CD8-positive, alpha-beta T cell (primary cell): ENCODE measurements at places on chromosomes 16 and 17.

GRCh38 chr17:56926704-56927103 lies 12.9 kb upstream of the TRIM25 start:
- no peak for DNase-seq

GRCh38 chr17:44105483-44105882 lies 18.0 kb downstream of the HDAC5 start:
- no peak for DNase-seq

DNA sequence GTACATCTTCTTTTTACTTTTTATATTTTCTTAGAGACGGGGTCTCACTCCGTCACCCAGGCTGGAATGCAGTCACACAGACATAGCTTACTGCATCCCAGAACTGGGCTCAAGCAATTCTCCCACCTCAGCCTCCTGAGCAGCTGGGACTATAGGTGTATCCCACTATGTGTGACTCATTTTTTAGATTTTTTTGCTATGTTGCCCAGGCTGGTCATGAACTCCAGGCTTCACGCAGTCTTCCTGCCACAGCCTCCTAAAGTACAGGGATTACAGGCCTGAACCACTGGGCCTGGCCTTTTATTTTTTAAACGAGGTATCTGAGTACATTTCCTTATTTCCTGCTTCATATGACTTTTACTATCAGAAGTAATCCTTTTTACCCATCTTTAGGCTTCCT lies 48.0 kb downstream of the GLG1 start:
- no peak for DNase-seq

GRCh38 chr17:9905902-9906301 lies 831 bp upstream of the RCVRN start:
- peak; percentile 23 for DNase-seq

DNA sequence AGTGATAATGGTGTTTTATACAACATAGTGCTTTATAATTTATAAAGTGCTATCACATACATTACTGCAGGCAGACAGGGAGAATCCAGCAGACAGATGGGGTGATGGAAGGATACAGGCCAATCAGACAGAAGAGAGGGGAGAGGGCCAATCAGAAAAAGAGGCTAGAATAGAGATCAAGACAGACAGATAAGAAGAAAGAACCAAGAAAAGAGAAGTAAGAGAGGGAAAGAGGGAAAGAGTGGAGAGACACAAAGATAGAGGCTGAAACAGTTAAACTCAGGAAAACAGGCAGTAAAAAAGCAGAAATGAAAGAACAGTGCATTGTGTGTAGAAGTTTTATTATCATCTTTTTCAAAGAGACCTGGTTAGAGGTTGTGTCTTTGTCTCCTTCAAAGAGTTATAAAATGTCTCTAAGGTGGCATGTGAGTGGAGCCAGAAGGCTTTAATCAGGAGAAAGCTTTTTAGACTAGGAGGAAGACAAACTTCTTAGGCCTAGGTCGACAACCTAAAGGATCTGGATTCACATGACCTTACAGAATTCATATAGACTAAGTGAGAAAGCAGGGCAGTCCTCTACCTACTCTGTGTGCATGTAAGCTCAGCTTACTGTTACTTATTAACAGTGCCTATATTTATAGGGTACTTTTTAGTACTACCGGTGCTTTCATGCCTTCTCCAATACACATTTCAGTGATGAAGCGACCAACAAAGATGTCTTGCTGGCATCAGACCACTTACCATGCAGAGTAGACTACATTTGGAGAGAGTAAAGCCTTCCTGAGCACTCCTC lies 8.3 kb upstream of the CHD3 start:
- DNase-seq: no peak

- no peak for DNase-seq
Measured at GRCh38 chr17:81469266-81469665, 43.3 kb downstream of the ACTG1 start.

- no peak for DNase-seq
Measured at GRCh38 chr17:3926860-3927627, 10.8 kb upstream of the P2RX1 start.

- no peak for DNase-seq
Measured at GRCh38 chr16:69326172-69326873, 4.1 kb downstream of the PDF start.

- no peak for DNase-seq
Measured at GRCh38 chr17:45030733-45031132, 20.7 kb downstream of the DCAKD start.

DNA sequence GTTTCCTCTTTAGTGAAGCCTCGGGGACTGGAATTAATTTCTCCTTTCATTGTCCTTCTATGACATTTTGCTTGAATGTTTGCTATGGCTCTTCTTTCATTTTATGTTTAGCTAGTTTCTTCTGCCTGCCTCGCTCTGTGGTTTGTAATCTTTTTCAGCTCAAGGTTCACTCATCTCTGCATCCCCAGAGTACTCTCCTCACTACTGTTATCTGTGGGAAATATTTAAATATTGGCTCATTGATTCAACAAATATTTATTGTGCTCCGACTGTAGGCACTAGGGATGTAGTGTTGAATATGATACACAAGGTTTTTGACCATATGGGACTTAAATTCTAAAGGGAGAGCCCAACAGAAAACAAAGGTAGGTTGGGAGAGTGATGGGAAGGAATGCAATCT lies 195.9 kb downstream of the PHKB start:
- DNase-seq: no peak

DNA sequence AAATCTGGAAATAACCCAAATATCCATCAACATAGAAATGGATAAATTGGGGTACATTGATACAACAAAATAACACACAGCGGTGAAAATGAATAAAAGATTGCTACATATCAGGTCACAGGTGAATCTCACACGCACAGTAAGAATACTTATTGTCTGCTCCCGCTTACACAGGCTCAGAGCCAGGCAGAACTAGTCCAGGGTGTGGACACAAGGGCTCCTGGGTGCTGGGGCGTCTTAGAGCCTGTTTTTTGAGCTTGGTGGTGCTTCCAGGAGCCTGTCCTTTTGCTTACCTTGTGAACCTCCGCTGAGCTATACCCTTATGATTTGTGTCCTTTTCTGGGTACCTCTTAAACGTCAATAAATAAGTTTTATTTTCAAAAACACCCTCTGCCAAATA lies 19.8 kb upstream of the C16orf74 start:
- DNase-seq: no peak

GRCh38 chr17:42422412-42422957 lies 571 bp downstream of the CAVIN1 start:
- no peak for DNase-seq

- peak; percentile 56 for DNase-seq
Measured at GRCh38 chr16:67029254-67030096, 526 bp downstream of the CBFB start.

DNA sequence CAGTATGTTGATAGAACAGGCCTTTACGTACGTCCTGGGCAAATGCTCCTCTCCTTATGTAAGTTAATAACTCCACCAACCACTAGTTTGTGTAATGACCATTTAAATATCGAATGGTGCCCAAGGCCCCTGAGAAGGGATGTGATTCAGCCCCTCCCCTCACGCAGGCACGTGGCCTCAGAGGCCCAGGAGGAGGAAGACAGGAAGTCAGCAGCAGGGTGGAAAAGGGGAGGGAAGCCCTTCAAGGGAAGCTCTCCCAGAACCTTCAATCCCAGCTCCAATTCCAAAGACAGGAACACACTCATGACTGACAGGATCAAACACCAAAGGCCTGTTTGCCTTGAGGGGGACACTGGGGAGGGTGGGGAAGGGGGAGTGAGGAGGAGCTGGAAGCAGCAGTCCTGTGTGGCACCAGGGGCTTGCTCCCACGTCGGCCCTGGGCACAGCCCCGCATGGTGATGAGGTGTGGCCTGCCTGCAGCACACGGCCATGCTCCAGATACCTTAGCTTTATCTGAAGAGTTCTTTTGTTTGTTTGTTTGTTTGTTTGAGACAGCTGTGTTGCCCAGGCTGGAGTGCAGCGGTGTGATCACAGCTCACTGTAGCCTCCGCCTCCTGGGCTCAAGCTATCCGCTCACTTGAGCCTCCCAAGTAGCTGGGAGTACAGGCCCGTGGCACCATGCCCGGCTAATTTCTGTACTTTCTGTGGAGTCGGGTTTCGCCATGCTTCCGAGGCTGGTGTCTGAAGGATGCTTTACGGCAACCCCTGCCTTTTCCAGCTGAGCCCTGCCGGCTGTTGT lies 105.0 kb downstream of the ZNF778 start:
- DNase-seq: peak; percentile 25

DNA sequence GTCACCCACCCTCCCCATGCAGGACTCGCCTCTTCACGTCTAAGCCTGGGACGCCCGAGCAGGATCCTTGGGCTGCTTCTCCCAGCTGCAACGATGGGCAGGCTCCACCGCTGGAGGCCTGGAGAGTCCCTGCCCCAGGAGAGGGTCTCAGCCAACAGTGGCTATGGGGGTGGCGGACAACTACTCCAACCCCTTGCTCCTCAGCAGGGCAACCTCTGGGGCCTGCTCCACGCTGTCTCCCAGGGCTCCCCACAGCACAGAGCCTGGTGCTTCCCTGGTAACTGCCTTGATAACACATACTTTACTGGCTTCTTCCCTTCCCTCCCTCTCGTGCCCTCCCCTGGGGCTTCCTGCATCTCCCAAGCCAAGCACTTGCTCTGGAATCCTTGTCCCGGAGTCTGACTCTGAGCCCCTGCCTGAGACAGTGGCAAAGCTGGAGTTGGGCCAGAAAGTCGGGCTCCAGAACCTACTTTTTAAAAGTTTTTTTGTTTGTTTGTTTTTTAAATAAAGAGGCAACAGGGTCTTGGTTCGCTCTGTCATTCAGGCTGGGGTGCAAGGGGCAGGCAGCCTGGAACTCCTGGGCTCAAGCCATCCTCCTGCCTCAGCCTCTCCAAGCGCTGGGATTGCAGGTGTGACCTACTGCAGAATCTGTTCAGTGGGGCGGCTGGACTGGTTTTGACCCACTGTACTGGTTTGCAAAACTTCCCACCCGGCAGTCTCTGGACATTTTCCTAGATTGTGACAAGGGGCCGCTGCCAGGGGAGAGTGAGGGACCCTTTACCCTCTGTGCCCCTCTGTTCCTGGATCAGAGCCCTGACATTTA lies 99.4 kb downstream of the TNFRSF13B start:
- DNase-seq: no peak

DNA sequence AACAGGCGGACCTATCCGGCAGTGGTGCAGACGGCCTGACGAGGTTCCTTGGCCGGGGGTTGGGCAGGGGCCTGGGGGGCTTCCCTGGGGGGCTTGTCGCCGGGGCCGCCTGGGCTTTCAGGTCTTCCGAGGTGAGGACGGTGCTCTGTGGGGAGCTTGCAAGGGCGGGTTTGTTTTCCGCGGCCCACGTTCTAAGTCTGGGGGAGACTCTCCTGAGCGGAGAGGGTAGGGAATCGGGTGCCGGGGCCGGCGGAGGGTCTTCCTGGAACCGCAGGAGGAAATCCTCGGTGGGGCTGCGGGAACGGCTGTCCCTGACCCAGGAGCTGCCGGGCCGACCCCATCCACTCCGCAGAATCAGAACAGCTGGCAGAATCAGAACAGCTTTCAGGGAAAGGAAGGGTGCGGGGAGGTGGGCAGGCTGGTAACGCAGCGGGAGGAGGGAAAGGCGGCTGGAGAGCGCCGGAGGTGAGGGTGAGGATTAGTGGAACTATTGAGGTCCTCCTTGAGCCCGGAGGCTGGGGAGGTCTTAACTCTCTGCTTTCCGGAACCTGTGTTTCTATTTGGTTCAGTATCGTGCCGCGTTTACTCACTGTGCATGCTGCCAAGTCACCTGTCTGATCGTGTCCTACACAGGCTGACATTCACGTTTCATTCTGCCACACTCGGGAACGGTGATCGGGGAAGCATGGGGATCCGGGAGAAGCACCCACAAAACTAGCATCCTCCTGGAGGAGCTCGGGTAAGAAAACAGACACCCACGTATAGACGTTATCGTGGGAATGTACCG lies 28.9 kb downstream of the CPSF4L start:
- peak; percentile 50 for DNase-seq

- no peak for DNase-seq
Measured at GRCh38 chr17:3647769-3648555, 11.4 kb downstream of the CTNS start.

GRCh38 chr17:46002973-46003316 lies 3.9 kb downstream of the STH start:
- DNase-seq: no peak

GRCh38 chr16:70465999-70466804 lies 11.8 kb downstream of the FCSK start:
- DNase-seq: no peak

GRCh38 chr17:65182233-65182632 lies 45.1 kb downstream of the RGS9 start:
- DNase-seq: no peak

DNA sequence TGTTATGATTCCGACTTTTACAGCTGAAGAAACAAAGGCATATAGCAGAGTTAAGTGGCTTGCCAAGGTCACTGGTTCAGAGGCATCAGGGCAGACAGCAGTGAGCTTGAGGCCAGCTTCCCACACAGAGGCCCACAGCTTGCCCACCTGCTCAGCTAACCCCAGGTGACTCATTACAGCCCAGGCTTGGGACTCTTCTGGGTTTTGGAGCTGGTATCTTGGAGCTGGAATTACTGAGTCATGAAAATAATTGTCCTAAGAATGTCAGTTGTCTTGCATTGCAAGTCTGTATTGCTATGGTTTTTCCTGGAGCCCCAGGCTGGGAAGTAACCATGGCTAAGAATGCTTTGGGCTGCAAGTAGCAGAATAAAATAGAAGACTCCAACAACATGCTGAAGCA lies 32.4 kb upstream of the IRX3 start:
- DNase-seq: no peak

GRCh38 chr17:66343531-66344078 lies 41.2 kb downstream of the PRKCA start:
- DNase-seq: no peak

- DNase-seq: no peak
Measured at GRCh38 chr16:27224271-27224737, 21.0 kb downstream of the KDM8 start.

DNA sequence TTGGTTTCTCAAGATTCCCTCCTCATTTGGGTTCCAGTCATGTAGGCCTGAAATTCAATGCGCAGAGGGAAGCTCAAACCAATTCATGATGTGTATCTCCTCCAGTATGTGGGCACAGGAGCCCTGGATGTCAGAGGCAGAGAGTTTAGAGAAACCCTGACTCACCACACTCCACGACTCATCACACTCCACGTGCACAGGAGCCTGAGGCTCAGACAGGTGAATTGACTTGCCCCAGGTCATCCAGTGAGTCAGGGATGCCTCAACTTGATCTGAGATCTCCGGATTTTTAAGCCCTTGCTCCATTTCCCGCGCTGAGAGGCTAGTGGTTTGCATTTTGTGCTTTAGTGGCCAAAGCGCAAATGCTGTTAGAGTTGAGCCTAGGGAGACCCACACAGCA lies 183.9 kb downstream of the HAPSTR1 start:
- DNase-seq: no peak

DNA sequence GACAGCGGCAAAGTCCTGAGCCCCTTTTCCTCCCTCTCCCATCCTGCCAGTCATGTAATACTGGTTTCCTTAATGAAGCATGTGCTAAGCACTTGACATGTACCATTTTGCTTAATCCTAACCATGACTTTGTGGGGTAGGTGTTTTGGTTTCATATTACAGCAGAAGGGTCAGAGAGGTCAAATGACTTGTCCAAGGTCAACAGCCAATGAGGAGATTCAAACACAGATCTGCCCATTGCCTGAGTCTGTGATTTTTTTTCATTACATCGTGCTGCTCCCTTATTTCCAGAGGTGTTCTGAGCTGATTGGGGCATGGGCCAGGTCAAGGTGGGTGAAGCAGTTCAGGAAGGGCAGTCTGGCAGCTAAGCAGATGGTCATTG lies 17.6 kb upstream of the PHF12 start:
- DNase-seq: no peak
